ENCODE measurements at places on chromosomes 2 and 18.

DNA sequence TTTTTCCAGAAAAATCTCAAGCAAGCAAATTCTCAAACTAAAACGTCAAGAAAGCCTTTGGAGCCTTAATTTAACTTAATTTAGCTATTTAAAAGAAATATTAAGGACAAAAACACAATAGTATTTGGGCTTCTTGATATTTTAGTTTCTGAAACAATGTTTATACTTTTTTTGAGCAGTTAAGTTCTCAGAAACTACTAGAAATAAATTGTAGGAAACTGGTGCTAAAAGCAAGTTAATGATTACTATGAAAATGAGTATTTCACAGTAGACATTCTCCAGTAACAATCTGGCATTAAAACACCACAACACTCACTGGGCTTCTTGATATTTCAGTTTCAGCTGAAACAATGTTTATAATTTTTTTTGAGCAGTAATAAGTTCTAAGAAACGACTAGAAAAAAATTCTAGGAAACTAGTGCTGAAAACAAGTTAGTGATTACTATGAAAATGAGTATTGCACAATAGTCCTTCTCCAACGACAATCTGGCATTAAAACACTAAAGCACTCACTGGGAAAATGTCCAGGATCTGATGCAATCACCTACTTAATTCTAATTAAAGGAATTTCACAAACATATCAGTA, 45.1 kb downstream of the TRAK2 start:
- DNase-seq: no peak

- no peak for DNase-seq
Measured at GRCh38 chr18:7021994-7022840, 95.4 kb downstream of the LAMA1 start.

- DNase-seq: no peak
Measured at GRCh38 chr2:102397209-102397608, 25.8 kb upstream of the IL18RAP start.

DNA sequence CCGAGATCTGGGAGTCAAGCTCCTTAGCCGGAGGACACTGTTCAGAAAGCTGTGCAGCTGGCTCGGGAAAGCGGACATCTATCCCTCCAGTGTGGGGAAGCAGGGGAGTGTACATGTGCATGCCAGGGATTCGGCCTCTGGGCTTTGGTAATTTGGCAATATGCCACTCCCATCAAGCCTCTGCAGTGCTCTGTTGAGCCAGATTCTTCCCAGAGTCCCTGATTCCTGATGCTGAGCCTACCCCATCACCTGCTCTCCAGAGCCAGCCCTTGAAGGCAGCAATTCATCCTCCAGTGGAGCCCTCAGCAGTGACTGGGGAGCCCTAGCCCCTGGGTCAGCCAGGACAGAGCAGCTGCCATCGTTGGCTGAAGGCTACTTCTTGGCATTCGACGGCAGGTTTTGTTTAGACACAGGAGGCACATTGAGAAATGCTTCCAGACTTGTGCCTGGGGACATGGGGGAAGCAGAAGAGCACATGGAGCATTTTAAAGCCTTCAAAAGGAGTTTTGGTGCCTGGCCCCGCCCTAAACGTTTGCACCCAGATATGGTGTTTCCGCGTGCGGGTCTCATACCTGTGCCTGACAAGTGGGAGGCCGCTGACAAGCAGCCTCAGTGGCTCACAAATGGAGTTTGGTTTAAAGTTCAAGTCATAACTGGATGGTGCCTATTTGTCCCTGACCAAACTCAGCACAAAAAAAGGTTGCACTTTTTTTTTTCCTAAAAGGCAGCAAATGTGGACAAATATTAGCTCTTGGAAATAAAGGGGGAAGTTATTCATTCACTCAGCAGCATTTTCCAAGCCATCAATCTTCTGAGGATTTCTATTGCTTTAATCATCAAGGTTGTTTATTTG, 272.8 kb downstream of the CYRIA start:
- no peak for DNase-seq

DNA sequence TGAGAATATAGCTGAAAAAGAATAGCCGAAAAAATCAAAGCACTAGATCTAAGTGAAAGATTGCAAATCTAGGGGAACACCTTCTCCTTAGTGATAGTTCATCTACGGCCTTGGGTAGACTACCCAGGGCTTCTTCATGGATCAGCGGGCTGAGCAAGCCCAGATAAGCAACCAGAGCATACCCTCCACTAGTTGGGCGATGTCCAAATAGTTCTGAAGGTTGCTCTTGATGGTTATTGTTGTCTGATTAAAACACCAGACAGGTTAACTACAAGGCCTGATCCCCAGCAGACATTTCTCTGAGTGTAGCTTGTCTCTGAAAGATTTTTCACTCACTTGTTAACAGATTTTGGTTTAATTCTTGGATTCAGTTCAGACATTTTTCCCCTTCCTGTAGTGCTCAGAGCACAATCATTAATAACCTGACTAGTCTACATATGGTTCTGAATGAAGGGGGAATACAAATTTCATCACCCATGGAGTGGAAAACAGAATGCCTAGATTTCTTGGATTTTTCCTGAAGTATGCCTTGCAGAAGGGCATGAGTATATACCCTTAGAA, 99.6 kb downstream of the BABAM2 start:
- DNase-seq: no peak

DNA sequence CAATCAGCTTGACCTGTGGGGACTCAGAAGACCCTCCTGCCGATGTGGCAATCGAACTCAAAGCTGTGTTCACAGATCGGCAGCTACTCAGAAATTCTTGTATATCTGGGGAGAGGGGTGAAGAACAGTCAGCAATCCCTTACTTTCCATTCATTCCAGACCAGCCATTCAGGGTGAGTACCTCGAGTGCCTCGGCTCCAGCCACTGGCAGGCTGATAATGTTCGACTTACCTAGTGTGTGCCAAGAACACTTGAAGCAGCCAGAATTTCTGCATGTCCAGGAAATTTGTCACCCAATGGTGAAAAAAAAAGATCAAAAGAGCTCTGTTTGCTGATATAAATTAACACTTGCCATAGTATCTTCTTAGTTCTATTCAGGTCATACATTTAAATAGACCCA, 2.3 kb downstream of the LGALSL start:
- DNase-seq: no peak

DNA sequence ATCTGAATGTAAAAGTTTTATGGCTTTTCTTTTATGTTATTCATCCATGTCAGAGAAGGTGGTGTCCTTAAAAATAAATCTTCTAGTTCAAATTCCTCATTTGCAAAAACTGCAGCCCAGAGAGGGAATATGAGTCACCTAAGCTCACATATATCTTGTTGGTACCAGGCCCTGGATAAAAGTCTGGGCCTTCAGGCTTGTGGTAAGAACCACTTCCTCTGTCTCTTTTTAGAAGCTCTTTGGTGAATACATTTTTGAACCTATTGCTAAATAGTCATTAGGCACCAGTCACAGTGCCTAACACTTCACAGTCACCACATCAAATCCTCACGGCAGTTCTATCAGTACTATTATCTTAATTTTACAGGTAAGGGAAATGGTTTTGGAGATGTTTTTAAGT, 199.2 kb downstream of the KCNS3 start:
- no peak for DNase-seq

- DNase-seq: no peak
Measured at GRCh38 chr18:46051731-46052461, 20.2 kb downstream of the PSTPIP2 start.

DNA sequence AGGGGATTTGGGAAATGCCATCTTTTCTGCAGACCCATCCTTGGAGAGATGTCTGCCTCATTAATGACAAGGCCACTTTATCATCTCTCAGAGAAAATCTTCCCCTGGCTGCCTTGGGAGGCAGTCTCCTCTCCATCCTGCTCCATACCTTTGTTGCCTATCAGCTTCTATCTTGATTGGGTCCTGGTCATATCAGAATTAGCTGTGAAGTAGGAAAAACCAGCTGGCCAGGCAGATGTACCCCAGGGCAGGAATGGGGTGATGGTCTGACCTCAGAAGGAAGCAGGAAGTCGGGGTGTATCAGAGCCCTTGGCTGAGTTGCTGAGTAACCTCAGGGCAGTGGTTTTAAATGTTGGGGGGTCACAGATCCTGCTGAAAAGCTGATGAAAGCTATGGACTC, 41.3 kb downstream of the ALK start:
- no peak for DNase-seq

- DNase-seq: no peak
Measured at GRCh38 chr2:32363597-32363996, 6.8 kb downstream of the BIRC6 start.

DNA sequence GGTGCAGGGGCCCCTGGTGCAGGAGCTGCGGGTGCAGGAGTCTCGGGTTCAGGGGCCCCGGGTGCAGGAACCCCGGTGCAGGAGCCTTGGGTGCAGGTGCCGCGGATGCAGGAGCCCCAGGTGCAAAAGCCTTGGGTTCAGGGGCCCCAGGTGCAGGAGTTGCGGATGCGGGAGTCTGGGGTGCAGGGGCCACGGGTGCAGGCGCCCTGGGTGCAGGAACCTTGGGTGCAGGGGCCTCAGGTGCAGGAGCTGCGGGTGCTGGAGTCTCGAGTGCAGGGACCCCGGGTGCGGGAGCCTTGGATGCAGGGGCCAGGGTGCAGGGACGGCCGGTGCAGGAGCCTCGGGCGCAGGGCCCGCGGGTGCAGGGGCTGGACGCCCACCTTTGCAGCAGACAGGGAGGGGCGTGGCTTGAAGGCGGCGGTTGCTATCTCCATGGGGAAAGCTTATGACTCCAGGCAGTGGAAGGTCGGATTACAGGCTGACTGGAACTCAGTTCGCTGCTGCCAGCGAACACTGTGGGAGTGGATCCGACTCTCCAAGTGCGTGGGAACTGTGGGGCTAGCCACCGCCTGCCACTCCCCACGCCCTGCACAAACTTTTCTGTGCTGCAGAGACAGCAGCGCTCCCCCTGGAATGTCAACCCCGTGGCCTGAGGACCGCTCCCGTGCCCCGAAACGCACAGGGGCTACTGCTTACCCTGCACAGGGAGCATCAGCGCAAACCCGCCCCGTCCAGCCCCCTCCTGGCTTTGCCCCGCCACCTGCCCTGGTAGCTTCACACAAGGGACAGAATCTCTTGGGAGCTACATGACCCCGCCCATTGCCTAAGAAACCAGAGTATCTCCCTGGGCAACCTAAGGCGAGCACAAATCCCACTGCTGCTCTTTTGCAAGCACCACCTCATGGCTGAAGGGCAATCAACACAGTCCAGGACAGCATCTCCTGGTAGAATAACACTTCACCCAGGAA, 40.3 kb downstream of the COPS9 start:
- no peak for DNase-seq

- DNase-seq: no peak
Measured at GRCh38 chr18:50091509-50092244, 103.3 kb downstream of the MYO5B start.

- DNase-seq: no peak
Measured at GRCh38 chr2:147711031-147711430, 133.8 kb upstream of the ACVR2A start.

DNA sequence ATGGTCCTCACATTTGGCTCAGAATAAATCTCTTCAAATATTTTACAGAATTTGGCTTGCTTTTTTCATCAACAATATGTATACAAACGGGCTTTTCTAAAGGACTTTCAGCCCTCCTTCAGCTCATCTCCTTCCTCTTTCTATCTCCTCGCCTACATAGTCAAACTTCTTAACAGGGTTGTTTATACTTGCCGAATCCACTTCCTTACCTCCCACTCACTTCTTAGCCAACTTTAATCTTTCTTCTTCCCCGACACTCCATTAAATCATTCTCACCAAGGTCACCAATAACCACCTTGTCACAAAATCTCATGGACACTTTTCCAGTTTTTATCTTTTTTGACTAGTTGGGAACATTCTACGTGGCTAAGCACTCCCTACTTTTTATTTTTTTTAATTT, 325.2 kb downstream of the PLCL1 start:
- no peak for DNase-seq

GRCh38 chr2:217110550-217110949, 250.7 kb upstream of the TNP1 start:
- DNase-seq: no peak

DNA sequence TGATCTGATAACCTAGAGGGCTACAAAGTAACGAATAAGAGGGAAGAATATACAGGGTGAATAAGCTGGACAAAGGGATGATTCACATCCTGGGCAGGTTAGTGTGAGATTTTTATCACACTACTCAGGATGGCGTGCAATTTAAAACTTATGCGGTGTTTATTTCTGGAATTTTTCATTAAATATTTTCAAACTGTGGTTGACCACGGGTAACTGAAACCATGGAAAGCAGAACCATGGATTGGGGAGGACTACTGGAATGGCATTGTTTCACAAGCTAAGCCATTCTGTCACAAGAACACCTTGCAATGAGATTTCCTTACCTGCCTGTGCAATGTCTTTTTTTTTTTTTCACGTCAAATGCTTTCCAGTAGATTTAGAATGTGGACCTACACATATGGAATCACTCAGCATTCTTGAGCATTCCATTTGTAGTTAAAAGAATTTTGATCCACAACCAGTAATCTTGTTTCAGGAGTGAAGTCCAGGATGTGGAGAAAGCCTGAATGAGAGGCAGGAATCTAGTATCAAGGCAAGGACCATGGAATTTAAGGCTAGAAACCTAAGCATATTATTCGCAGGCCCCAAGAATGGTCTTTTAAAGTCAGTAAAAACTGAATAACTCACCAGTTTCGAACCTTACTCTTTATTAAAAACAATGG, 8.0 kb upstream of the CDK15 start:
- DNase-seq: no peak

- DNase-seq: no peak
Measured at GRCh38 chr2:113724010-113724409, 32.4 kb downstream of the SLC35F5 start.

DNA sequence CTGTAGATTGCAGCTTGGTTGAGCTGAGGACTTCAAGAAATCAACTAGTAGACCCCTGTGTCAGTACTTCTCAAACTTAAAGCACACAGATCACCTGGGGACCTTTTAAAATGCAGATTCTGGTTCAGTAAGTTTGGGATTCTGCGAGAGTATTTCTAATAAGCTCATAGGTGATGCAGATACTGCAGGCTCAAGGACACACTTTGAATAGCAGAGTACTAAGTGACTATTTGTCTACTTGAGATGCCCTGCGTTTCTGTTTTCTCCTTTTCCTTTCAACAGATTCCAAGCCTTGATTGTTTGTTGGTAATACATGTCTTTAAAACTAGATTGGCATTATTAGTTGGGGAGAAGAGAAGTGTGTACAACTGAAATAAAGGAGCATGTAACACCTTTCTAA, 6.7 kb downstream of the MIB1 start:
- no peak for DNase-seq

- peak; percentile 14 for DNase-seq
Measured at GRCh38 chr2:63888490-63889402, 47.0 kb downstream of the UGP2 start.

GRCh38 chr18:79077181-79077580, 8.0 kb downstream of the ATP9B start:
- no peak for DNase-seq
